Right ventricle myocardium inferior (tissue), 1 donor: ENCODE measurements at places on chromosomes 5 and 9. TPM values are rescaled to one million over a fixed set of nuclear protein-coding genes. Genes with fewer than 3 reads are reported as not detected.

Gene SHC3
- total RNA-seq, result 1.1 TPM

Gene HSPA4
- 77.4 TPM for total RNA-seq

Gene PRDM12
- not detected for total RNA-seq

Gene HTR4
- total RNA-seq, result 0.22 TPM

Gene PCDHB3
- total RNA-seq, result 0.70 TPM

Gene CDC20B
- total RNA-seq, result not detected

Gene PCDHA2
- total RNA-seq, result not detected

Gene ZFP2
- total RNA-seq, result 0.70 TPM

Gene IFNA17
- not detected for total RNA-seq

Gene MSMP
- total RNA-seq, result not detected
